ENCODE measurements at places on chromosomes 3 and 15.

DNA sequence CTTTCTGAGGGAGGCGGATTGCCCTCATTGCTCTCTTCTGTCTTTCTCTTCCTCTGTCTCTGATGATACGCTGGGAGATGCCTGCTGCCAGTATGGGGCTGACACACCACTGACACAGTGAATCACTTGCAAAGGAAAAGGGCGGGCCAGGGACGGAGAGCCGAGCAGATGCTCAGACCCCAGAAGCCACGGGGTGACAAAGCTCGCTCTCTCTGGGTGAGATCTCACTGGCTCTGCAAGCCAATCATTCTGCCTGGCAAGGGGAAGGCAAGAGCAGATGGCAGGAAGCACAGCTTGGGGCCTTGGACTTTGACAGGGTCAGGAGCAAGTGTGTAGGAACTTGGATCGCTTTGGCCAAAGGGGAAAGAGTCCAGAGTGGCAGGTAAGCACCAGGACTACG, 198.7 kb downstream of the NTRK3 start:
- DNase-seq: no peak

GRCh38 chr15:55256281-55257011, 33.2 kb downstream of the RAB27A start:
- DNase-seq: no peak

DNA sequence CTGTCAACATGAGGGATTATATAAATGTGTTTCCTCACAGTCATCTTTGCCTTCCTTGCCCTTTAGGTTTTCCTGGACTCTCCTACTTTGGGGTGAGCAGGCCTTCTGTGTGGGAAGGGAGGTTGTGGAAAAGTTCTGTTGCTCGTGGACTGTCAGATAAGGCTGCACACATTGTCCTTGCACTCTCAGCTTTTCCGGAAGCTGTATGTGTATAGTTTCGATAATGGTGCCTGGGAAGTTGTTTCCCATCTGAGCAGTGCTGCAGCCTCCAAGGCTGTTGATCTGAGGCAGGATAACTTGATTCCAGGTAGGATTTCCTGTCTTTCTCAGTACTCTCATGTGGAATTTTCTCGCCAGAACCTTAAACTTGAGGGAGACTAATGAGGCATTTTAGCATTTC, 297.8 kb upstream of the AZI2 start:
- DNase-seq: no peak

- DNase-seq: no peak
These were observed 101.7 kb upstream of the COL8A1 start for GRCh38 chr3:99536555-99537314.

DNA sequence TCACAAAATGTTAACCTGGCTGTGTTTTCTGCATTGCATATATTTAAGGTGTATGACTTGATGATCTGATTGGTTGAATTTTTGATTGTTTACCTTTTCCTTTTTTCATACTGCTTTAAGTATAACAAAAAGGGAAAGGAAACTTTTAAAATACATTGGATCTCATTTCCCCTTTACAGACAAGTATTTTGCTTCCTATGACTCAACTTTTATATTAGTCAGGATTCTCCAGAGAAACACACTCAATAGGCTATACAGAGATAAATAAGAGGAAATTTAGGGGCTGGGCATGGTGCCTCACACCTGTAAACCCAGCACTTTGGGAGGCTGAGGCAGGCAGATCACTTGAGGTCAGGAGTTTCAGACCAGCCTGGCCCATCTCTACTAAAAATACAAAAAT, 205.8 kb downstream of the TJP1 start:
- no peak for DNase-seq

DNA sequence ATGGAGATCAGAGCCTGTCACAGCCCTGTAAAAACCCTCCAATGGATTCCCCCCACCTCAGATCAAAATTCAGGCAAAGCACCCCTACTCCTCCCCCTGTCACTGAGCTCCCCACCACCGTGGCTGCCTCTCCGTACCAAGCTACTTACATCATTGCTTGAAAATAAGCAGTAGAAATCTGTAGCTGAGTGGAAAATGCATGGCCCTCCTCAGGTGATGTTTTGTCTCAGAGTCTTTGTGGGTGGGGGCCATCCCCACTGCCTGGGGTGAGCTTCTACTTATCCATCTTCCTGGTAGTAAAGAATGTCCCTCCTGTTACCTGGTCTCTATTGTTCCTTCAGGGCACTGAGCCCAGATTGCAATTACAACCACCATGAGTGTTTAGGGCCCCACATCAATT, 34.5 kb downstream of the SLCO2A1 start:
- DNase-seq: no peak

DNA sequence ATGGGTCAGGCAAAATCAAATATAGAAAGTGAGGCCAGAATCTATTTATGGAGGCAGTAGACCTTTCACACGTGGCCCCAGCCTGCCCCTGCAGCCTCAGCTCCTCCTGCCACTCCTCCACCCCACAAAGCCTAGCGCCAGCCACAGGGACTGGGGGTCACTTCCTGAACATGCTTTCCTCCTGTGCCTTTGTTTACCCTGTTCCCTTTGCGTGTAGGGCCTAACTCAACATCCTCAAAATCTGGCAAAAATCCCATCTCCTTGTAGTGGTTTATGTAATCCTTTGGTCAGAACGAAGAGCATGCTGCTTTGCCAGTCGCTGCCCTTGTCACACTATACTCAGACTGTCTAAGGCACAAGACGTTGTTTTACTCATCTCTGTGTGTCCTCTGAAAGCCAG, 39.6 kb downstream of the KBTBD12 start:
- no peak for DNase-seq

DNA sequence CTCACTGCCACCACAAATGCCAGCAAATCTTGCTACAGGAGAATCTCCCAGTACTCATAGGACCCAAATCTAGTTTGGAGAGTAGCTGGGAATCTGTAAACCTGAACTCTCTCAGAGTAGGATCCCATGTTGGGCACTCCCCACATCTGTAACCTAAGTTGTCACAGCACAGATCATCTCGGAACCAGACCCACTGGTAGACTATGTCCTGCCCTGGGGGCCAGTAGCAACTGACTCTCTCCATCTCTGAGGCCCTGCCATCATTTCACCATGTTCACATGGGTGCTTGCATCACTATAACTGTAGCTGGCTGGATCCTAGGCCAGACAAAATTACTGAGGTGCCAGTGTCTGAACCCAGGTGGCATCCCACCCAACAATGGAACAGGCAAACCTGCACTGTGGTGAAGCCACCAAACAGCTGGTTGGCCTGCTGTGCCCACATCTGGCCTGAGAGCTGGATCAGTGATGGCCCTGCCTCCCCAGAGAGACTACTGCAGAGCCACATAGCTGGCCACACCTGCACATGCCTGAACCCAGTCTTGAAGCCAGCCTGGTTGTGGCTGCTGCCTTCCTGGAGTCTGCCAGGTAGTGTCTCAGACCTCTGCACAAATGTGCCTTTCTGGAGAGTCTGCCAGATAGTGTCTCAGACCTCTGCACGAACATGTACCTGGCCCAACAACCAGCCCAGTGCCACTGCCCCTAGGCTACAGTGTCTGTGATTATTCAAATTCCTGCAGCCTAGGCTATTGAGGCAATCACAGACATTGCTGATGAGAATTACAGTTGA, 82.0 kb downstream of the ISL2 start:
- DNase-seq: no peak

GRCh38 chr3:66863205-66864111, 134.6 kb upstream of the KBTBD8 start:
- DNase-seq: no peak

GRCh38 chr3:101279162-101279561, 41.2 kb downstream of the IMPG2 start:
- DNase-seq: no peak

GRCh38 chr3:44981220-44981619, 5.2 kb downstream of the EXOSC7 start:
- no peak for DNase-seq

DNA sequence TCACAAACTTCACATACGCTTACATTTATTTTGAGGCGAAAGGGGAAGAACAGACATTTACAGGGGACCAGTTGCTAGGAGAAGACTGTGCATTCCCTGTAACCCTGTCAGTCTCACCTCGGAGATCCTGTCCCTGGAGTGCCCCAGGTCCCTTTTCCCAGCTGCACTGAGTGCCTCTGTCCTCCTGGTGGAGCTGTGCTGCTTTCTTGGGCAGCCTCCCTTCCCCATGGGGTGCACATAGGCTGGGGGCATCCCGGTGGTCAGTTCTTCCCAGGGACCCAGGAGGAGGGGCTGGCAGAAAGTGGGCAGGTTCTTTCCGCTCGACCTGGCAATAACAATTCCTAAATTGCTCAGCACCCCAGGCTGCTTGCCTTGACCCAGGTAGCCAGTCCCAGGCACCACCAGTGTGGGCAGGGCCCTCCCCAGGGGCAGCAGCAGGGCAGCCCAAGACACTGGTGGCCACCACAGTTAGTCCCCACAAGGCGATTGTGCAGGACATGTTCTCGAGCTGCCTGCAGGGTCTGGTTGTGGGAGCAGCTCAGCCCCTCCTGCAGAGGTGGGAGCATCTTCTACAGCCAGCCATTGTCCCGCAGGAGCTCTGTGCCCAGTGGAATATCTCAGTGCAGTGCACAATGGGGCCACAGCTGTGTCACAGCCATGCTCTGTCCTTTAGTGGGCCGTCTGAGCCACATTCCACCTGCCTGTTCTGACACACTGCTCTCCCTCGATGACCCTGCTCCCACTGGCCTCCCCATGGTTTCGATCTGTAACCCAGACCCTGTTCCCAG, 36.3 kb downstream of the APBA2 start:
- no peak for DNase-seq

- no peak for DNase-seq
These were observed 20.6 kb upstream of the TMC3 start for GRCh38 chr15:81394603-81395002.

DNA sequence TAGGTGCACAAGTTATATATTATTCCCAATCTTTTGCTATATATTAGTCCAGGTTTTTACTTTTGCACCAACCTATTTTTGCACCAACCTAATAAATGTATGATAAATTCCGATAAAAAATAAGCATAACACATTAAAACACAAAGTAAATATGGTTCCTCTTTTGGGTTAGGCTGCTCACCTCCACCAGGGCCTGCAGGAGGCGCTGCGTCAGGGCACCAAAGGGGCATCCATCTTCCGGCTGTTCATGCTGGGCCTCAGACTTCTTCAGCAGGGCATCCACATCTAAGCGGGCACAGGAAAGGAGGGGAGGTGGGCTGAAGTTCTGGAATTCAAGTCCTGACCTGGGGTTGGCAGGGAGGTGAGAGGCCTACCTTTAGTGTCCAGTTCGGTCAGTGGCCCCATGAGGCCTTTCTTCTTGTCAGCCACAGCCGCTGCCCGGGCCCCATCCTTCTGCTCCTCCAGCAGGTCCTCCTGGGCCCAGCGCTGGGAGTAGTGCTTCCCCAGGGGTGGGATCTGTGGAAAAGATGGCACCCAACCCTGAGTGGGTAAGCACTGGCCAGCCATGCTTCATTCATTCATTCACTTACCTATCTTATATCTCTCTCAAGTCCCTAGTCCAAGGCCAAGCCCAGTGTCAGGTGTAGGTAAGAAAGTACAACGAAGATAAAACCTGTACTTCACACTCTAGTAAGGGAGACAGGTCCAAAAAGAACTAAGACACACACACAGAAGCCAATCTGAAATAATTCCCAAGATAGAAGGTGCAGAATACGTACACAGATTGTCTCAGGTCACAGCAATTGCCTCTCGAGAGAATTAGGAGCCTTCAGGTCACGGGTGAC, 5.2 kb downstream of the TADA3 start:
- DNase-seq: no peak

DNA sequence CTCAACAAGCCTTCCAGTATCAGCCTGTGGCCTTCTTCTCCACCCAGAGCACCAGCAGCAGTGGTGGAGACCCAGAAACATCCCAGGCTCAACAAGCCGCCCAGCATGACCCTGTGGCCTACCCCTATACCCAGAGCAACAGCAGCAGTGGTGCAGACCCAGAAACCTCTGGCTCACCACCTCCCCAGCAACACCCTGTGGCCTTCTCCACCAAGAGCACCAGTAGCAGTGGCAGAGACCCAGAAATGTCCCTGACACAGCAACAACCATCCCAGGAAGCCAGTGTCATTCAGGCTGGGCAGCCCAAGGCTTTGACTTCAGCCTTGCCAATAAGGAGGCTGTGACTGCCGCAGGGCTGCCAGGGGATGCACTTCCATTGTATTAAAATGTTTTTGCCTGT, 16.3 kb upstream of the EMC3 start:
- DNase-seq: no peak

DNA sequence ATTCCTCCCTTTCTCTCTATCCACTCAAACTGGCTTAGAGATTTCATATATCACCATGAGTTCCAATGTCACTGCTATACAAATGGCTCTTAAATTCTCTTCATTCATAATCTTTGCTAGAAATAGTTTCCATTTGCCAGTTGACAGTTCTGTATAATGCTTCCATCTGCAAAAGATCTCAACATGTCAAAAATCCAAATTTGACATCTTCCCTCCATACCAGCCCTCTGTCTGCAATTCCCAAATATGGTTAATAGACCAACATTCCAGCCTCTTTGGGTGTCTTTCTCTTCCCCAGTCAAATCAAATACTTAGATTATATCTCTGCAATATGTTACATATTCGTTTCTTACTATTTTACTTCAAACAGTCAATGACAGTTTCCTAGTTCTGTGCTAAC, 64.2 kb upstream of the SERPINI2 start:
- DNase-seq: no peak

DNA sequence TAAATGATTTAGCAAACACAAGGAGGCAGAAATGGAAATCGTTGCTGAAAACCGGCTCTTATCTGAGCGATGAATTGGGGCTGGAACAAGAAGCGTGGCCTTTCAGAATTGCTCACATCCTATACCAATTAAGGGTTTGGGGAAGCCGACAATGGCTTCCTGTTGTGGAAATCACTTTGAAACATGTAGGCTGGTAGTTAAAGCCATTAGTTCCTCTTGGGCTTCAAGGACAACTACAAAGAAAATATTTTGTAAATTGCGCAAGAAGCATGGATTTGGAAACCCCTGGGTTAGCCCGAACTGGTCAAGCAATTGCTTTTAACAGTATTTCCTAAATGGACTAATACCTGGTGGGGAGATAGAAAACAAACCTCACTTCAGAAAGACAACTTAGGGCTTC, 182.4 kb downstream of the ADAMTS9 start:
- no peak for DNase-seq

GRCh38 chr15:83898361-83898760, 244.4 kb downstream of the ADAMTSL3 start:
- no peak for DNase-seq

DNA sequence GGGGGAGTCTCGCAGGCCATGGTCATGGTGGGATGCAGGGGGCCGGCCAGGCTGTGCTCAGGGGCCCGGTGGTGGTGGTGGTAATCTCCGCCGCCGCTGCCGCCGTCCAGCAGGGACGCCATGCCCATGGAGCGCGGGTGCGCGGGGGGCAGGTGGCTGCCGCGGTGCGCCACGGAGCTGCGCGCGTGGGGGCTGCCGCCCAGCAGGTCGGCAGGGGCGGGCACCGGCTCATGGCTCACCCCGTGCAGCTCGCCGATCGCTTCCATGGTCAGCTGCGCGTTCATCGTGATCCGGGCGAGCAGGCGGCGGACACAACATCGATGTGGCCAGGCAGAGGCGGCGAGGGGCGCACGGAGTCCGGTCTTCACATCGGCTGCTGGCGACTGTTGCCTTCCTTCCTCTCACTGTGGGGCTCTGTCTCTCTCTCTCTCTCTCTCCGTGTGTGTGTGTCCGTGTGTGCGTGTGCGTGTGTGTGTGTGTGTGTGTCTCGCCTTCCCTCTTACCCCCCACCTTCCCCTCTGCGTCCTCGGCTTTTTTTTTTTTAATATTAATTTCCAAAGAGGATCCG, 451 bp downstream of the ONECUT1 start:
- no peak for DNase-seq

Measured in nucleus accumbens (tissue), 56 donors.